Right kidney (tissue), 9 donors: ENCODE measurements at places on chromosomes 13 and 19.

GRCh38 chr13:42396501-42396900 is 124.5 kb downstream of the AKAP11 start:
- no peak for DNase-seq

GRCh38 chr19:30092721-30093569 is 150.9 kb downstream of the URI1 start:
- DNase-seq, result no peak

GRCh38 chr13:113343692-113343968 is 20.3 kb downstream of the GRTP1 start:
- no peak for DNase-seq

DNA sequence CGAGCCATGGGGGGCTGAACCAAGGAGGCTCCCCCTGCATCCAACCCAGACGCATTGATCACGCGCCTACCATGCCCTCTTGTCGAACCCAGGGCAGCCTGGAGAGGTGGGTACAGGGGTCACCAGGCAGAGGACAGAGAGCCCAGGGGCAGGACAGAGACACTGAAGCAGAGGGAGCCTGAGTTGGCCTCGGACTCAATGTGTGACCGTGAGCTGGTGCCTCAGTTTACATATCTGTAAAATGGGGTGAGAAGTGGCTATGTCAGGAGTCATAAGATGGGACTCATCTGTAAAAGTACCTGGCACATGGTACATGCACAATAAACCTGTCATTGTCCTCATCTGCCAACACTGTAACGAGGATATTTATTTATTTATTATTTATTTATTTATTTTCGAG is 24.1 kb upstream of the NFIC start:
- no peak for DNase-seq

DNA sequence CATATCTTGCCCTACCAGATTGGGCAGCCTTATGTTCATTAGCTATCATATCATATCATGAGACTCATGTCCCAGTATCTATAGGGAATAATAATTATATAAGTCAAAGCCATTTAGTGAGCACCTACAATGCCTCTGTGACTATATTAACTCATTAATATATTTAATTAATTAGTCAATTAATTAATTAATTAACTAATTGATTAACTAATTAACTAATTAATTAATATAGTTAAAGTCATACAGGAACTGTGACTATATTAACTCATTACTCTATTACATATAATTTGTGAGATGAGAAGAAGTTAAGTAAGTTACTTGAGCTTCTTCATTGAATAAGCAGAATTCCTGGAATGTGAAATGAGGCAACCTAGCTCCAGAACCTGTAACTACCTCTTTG is 588.3 kb upstream of the SLITRK1 start:
- no peak for DNase-seq

GRCh38 chr13:30702006-30702405 is 33.3 kb upstream of the ALOX5AP start:
- no peak for DNase-seq

DNA sequence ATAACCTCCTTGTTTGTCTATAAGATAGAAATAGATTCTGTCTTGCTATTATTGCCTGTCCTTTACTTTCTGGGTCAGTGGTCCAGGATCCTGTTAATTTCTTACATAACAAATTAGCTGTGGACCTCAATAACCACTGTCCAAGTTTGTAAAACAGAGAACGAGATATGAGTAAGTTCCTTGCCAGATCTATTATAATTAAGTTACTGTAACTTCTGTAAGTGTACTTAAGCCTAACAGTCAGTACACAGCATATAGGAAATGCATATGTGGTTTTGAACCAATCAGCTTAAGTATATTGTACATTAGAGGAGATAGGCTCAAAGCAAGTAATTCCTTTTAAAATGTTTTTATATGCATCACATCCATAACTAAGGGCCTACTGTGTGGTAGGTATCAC is 34.9 kb downstream of the HTR2A start:
- DNase-seq, result no peak

DNA sequence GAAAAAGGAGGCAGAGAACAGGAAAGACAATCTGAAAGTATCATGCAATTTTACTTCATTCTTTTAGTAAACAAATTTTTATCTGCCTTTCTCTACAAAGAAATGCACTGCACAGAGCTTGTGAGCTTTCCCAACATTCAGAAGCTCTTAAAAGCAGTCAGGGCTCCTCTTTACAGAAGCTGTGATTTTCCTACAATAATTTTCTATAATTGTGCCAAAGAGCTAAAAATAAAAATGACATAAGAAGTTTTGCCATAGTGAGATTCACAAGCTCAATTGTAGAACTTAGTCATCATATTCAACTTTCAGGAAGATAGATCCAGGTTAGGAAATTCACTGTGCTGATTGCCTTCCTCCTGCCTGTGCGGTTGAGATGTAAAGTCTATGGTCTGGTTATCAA is 341.4 kb downstream of the PCDH9 start:
- DNase-seq, result no peak

DNA sequence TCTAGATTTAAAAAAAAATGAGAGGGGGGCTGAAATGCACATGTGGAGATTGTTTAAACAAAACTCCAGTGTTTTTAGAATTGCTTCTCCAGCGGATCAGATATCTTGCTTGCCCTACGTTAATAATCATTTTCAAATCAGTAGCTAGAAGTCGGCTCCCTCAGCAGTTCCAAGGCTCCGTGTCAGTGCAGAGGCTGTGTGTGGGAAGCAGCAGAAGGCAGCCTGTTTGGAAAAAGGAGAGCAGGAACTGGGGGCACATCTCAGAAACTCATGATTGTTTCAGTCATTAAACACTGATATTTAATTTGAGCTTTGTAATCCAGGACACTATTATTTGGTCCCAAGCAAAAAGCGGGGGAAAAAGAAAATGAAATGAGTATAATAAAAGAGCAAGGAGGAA is 50.9 kb downstream of the SOX21 start:
- no peak for DNase-seq

DNA sequence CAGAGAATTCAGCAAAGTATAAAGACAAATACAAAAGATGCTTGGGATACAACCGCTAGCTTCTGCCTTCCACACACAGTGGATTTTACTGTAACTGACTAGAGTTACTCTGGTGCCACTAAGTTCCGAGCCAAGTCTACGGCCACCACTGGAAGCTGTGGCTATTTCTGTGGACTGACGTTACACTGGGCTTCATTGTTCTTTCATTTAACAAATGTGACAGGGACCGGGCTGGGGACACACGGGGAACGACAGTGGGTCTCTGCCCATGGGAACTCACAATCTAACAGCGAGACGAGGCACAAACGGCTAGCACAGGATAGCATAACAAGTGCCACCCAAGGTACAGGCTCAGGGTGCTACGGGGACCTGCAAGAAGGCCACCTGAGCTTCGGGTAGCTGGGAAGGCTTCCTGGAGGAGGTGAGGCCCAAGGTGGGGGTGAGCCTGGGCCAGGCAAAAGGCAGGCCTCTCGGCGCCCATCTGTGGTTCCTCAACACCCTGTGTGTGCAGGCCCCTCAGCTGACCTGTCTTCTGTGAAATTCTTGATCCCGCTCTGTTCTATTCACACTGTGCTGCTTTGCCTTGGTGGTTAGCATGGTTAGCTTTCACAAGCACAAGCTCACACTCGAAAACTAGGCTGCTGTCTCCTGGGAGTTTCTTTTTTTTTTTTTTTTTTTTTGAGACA is 10.3 kb upstream of the IL4I1 start:
- no peak for DNase-seq

- DNase-seq, result peak; percentile 85
Observed at GRCh38 chr13:20525601-20526544, at the start of gene CRYL1. CRYL1 (minus strand) TSS chr13:20525857; CDS start chr13:20525794, 63 bp downstream.

DNA sequence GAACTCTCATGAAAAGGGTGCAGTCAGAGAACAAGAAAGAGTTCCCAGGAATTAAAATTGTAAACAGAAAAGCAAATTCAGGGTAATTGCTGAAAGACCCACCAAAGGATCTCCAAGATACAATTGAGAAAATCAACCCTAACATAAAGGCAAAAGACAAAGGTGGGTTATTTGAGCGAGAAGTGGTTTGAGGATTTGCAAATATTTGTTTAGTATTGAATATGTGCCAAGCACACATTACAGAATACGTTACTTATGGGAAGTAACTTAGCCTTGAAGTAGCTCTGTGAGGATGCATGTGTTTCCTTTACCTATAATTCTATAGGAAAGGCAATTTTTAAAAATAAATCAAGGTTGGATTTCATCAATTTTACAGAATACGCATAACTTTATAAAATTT is 10.0 kb upstream of the CEACAM21 start:
- DNase-seq, result no peak

DNA sequence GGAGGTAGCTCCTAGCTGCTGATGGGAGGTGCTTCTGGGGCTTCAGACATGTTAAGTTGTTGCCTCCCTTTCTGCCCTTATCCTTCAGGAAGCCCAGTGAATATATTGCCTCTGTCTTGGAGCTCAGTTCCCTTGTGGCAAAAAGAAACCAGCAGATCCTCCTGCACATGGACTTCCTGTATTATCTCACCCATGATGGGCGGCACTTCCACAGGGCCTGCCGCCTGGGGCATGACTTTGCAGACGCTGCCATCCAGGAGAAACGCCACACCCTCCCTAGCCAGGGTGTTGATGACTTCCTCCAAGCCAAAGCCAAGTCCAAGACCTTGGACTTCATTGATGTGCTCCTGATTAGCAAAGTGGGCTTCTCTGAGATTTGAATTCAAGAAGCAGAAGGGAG is 6.0 kb upstream of the CYP4F12 start:
- DNase-seq, result no peak

GRCh38 chr13:27118428-27119054 is 53.1 kb downstream of the USP12 start:
- DNase-seq, result no peak

GRCh38 chr13:56988543-56988942 is 152.2 kb upstream of the PRR20A start:
- no peak for DNase-seq

GRCh38 chr19:55314396-55314795 is 10.7 kb downstream of the TMEM150B start:
- DNase-seq, result no peak

DNA sequence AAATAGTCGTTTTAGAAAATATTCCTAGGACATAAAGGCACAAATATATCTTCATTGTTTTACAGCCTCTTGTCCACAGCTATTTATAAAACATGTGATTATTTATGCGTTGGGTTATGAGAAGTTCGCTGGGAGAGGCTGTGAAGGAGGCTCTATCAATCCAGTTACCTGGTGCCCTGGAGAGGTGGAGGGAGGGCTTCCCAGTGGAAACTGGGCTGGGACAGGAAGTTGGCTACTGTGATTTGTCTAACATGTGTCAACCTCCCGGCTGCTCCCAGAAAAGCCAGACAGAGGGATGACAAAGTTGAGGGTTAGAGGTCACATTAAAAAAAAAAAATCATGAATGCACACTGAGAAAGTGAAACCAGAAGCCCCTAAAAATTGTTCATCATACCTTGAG is 346.5 kb downstream of the ZNF536 start:
- peak; percentile 43 for DNase-seq

DNA sequence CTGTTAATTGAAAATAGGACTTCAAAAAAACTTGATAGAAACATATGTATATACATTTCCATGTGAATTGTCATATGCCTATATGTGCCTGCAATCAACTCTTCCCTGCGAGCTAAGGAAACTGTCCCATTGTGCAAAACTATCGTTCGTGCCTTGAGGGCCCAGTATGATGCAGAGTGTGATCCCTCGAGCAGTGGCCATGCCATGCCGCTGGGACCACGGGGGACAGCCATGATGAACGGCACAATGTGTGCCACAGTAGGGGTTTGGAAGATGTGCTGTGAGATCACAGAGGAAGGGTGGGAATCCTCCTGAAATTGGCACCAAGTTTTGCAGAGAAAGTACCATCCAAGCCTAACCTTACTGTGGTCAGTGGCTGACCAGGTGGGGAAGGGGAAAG is 118.1 kb upstream of the SOX1 start:
- DNase-seq, result no peak

- DNase-seq, result no peak
Observed at GRCh38 chr13:113903912-113904311, 40.0 kb upstream of the GAS6 start.

DNA sequence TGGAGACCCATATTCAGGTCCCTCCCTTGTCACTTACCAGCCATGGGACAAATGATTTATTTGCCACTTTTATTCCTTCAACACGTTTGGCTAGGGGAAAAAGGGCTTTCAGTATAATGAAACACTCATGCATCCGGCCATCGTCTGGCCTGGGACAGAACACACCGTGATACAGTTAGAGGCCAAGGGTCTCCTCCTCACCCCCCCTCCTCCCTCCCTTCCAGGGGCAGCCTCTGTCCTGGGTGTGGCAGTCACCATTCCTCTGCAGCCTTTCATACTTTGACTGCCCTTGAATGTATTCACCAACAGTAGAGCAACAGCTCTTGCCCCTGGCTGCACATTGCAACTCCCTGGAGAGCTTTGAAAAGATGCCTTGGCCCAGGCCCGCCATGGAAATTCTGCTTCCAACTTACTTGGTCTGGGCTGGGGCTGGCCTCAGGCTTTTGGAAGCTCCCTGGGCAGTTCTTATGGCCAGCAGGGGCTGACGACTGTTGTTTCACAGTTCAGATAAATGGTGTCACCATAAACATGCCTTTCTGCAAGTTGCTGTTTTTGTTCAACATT is 3.0 kb downstream of the PAK4 start:
- no peak for DNase-seq

DNA sequence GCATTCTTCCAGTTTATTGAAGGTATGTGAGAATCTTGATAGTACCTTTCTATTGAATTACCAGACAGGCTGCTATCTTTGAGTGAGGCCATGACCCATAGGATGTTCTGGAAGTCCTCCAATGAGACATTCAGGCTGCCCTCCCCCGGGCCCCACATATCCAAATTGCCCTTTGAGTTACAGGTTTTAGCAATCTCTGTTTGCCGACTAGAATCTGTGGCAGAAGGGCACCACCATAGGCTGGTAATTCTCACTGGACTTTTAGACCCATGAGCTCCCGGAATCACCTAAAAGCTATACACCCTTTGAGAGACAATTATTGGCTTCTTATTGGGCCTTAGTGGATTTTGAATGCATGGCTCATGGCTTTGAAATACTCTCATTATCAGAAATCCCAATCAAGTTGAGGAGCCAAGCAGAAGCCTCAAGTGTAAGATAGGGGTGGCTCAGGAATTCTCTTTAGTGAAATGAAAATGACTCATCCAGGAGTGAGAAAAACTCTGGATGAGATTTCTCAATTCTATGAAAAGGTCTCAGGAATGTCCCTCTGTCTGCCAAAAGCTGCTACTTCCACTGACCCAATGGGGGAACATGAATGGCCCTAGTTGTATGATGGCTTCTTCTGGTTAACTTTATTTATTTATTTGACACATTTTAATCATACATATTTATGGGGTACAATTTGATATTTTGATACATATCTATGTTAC is 172.1 kb upstream of the CSNK1A1L start:
- DNase-seq, result no peak

DNA sequence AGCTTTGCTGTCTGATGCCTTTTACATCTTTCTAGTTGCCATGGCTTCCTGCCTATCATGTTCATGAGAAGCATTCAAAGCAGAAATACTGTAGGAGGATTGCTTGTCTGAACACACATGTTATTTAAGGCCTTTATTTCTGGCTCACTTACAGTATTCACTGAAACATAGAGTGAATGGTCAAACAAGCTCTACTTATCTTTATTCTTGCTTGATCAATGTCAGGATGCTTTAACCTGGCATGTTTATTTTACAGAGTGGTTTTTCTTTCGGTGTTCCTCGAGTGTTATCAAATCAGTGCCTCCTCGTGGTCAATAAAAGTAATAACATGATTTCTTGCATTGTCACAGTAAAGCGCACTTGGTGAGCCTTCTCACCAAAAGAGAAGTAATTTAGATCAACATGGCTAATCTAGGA is 73.5 kb upstream of the PCDH17 start:
- DNase-seq, result peak; percentile 17
